ENCODE measurements at places on chromosomes 3 and 15.

DNA sequence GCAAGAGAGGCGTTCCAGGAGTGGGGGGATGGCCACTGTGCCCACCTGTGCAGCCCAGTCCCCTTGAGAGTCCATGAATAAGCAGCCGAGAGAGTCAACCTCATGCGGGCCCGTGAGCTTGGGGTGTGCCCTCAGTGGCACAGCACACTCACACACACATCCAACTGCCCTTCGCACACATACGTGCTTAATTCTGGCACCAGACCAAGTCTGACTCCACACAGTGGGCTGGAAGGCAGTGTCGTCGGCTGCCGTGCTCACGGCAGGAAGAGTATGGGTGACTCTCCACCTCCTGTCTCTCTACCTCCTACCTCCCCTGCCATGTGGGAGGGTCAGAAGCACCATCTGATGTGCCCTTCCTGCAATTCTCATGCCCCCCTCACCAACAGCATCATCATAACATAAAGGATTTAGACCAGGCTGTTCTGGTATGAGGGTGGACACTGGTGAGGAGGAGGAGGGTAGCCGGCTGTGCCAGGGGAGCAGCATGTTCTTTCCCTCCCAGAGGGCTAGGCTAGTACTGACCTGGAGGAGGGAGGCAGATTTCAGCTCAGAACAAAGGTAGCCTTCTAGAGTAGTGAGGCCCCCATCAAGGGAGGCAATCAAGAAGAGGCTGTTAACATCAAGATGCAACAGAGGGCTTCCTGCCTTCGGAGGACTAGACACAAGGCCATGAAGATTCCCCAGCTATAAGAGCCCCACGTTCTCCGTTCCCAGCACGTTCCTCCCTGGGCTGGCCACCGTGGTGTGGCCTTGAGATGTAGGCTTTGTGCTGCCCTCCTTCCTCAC, 5.3 kb upstream of the STRA6 start:
- no peak for DNase-seq

DNA sequence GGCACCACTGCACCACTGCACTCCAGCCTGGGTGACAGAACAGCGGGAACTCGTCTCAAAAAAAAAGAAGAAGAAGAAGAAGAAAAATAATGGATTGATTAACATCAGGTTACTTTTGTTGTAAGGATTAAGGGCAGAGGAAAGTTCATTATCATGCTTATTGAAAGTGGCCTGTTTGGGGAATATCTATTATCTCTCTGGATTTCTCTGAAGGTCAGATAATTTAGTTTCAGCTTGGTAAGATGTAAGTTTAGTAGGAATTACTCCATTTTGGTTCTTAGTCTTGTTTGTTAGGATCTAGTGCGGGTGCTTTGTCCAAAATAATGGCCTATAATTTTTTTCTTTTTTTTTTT, 2.5 kb upstream of the MTMR14 start:
- DNase-seq, result no peak

DNA sequence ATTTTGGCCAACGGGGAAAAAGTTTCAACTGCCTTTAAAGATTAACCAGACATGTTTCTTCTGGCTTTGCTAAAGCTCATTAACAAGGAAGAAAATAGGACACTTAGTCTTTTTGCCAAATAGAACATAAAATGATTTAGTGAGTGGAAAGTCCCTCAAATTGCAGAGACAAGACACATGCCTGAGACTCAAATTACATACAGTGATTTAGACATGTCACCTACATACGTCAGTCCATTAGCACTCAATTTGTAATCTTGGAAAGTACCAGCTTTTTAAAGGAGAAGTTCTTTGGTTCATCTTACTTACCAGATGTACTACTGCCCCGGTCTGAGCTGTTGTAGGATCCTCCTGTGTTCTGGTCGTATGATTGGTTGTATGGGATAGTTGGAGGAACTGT, 1134.2 kb downstream of the ROBO1 start:
- DNase-seq, result peak; percentile 47

DNA sequence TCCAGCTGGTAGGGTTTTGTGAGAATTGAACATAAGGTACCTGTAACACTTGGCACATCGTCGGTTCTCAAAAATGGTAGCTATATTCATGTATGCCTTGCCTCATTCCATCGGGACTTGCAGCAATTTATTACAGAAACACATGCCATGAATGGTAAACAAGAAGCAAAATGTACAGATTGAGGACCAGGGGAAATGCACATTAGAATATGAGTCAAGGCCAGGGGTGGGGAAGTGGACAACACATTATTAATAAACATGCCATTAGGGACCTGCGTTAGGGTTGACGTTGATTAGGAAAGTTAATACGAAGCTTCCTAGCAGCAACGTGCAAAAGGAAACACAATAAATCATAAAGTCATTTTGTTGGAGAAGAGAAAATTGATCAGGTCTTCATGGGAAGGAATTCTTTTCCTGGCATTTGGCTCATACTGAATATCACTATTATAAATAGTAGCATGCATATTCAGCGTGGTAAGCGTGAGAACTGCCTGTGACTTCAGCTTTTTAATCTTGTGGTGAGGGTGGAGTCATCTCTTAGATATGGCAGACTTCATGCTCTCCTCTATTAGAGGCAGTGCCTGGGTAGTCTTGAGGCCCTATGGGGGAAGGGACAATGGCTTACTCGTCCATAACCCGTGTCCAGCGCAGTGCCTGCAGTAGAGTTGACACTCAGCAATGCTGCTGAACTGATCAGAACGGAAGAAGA, 184.9 kb downstream of the SV2B start:
- DNase-seq, result no peak

DNA sequence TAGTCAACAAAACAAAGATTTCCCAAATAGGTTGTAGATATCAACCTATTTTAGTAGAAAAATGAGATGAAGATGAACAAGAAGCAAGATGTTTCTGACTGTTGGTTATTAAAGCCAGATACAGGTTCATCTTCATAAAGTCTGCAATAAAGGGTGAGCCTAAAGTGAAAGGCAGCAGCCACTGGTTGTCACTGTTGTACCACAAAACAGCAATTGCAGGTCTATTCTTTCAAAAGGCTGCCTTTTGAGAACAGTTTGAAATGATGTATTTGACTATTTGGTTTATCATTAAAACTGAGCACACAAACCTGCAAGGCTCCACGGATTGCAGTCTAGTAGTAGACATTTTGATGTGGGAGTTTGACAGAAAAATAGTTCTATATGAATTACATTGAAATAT, 543.4 kb downstream of the GBE1 start:
- DNase-seq, result no peak

DNA sequence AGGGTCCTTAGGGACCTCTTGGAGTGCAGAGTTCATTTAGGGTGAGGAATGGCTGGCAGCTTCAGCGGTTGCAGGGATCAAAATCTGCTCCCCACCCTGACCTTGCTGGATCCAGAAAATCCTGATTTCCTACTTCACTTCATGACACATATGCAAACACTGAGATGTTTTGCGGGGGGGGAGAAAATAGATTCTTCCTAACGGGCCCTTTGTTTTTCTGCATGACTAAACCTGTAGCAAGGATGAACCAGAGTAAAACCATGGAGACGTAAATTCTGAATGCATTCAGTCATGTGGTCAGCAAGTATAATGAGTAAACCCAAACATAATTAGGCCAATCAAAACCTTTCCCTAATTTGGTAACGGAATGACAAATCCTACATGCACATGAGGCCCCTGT, 20.0 kb upstream of the RBP1 start:
- DNase-seq, result no peak

DNA sequence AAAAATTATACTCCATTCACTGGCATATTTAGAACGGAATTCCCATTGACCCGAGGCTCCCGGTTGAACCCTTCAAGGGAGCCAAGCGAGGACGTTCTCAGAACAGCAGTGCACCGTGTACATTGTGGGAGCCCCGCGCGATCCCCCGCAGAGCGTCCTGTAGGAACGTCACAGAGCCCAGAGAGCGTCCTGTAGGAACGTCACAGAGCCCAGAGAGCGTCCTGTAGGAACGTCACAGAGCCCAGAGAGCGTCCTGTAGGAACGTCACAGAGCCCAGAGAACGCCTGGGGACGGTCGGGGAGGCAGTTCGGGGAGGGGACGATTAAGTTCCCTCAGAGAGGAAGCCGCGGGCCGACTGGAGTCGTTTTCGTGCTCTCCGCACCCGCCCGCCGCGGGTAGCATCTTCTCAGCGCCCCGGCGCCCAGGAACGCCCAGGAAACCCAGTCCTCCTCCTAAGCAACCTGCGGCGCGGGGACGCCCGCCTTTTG, 506 bp upstream of the ATP1B3 start:
- DNase-seq, result peak; percentile 80

- no peak for DNase-seq
Measured at GRCh38 chr3:54296531-54296930, 174.2 kb downstream of the CACNA2D3 start.

GRCh38 chr15:100653608-100654007, 51.2 kb downstream of the ASB7 start:
- no peak for DNase-seq

DNA sequence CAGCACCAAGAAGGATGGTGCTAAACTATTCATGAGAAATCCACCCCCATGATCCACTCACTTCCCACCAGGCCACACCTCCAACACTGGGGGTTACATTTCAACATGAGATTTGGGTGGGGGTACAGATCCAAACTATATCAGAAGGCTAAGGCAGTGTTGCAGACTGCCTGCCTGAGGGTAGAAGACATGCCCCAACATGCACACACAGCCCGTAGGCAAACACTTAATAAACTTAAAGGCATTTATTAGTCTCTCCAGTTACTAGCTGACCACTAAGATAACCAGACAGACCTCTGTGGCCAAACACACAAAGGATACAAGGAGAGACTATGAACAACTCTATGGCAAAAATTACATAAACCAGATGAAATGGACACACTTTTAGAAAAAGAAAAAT, 10.2 kb downstream of the FAM162A start:
- no peak for DNase-seq

DNA sequence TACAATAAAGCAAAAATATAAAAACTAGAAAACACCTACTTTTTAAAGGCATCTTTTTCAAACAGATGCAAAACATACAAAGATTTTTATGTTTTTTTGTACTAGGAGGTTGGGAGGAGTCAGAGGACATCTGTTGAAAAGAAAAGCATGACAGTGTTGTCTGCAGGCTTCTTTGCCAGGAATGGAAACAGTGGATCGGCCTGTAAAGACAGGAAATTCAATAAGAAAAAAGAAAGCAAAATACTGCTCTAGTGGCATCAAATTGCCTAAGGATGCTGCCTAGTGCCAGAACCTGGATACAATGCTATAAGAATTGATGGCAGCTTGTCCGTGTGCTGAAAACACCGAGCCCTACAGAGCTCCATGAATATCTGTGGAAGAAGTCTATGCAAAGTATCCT, 69.9 kb downstream of the TBC1D5 start:
- no peak for DNase-seq

DNA sequence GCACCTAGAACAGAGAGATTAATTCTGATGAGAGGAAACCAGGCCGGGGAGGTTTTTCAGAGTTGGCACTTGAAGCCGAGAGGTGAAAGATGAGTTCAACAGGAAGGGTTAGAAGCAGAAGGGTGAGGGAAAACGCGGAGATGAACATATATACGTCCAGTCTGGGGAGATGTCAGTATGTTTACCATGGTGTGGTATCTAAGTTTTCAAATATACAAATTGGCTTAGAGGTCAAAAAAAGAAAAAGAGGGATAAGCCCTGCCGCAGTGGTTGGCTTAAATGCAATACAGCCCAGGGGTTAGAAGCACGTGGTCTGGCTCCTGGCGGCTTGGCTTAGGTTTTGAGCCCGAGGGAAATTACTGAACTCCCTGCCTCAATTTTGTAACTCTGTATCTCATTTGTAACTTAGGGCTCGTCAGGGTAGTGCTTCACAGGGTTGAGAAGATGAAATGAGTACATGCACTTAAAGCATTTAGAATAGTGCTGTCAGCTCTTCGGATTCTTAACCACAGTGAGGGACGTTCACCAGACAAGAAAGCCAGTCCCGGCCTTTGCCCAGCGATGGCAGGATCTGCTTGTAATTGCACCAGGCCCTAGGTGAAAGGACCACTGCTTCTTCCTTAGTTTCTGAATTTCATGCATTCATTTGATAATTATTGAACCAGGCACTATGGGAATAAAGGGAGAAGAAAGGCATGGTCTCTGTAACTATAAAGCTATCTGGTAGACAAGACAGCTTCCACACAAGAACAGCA, 6.4 kb downstream of the HES1 start:
- no peak for DNase-seq

GRCh38 chr3:71185733-71186455, 397.6 kb downstream of the FOXP1 start:
- DNase-seq, result peak; percentile 11

DNA sequence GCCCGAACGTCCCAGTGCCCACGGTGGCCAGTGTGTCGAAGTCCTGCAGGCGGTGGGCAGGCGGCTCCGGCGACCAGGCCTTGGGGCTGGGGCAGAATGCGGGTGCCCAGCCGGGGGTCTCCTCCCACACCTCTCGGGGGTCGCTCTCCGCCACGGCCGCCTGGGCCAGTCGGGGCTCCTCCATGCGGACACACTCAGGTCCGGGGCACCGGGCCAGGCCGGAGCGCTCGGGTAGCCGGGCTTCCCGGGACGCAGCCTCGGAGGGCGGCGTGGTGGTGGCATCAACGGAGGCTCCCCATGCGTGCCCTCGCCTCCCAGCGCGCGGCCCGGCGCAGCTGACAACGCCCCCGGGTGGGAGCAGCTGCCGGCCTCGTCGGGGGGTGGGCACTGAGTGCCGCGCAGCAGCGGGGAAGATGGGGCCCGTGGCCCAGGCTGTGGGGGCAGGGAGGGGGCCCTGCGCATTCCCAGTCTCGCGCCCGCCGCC, 30.1 kb upstream of the CERS3 start:
- DNase-seq, result no peak

- no peak for DNase-seq
Measured at GRCh38 chr3:21954709-21955108, 203.7 kb upstream of the ZNF385D start.

- no peak for DNase-seq
Measured at GRCh38 chr15:67143646-67144045, 78.2 kb downstream of the SMAD3 start.

DNA sequence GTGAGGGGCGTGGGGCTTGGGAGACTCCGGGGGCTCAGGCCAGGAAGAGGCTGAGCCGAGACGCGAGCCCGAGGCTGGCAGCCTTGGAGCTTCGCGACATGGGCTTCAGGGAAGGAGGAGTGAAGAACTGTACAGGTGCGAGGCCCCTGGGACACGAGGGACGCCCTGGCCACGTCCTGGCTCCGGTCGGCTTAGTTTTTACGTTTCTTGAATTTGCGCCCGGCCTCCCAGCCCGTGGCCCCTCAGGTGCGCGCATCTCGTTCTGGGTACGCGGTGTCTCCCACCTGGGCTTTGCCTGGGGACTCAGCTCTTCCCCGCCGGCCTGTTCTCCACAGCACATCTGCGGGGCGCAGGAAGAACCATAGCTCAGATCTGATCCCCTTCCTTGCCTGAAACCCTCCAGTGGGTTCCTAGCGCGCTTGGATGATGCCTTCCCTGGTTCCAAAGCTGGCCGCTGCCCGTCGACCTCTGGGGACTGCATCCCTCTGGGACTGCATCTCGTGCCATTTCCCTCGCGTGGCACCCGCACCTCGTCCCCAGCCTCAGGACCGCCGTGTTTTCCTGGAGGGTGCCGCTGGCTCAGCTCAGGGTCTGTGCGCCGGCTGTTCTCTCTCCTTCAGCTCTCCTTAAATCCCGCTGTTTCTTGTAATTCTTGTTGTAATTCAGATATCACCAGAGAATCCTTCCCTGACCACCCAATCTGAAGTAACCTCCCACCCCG, 614 bp downstream of the CHCHD6 start:
- DNase-seq, result no peak

Measured in suppressor macrophage treated with lipopolysaccharide for 1 hour (primary cell).